ENCODE measurements at places on chromosomes 6 and 20.

DNA sequence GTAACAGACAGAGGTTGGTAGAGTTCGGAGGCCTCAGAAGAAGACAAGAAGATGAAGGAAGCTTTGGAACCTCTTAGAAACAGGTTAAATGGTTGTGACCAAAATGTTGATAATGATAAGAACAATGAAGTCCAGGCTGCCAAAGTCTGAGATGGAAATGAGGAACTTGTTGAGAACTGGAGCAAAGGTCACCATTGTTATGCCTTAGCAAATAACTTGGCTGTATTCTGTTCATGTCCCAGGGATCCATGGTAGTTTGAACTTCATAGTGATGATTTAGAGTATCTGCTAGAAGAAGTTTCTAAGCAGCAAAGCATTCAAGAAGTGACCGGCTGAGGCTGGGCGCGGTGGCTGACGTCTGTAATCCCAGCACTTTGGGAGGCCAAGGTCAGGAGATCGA, 11.1 kb upstream of the LSM14B start:
- peak; percentile 20 for DNase-seq

GRCh38 chr6:40894962-40895799, 143.8 kb downstream of the UNC5CL start:
- no peak for DNase-seq

GRCh38 chr20:36421641-36422040, 115.5 kb downstream of the DLGAP4 start:
- no peak for DNase-seq

DNA sequence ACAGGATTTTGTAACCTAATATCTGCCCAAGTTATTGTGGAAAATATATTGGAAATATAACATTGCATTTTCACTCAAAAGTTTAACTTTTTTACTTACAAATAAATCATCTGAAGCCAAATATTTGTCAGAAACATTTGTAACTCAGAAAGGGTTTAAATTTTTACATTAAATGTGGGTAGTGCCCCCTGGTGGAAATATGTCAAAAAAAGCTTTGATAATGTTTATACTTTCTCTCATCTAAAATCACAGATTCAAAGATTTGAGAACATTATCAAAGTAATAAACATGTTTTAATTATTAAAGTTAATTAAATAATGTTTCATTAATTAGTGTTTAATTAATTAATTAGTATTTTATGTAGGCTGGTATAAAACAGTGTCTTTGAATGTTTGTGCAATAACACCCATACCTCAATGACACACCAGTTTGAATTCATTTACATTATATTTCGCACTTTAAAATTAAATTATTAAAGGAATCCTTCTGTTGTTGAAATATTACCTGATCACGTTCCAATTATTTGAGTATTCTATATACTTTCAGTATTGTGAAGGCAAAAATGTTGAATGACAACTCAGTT, 320.1 kb upstream of the FKBP1C start:
- DNase-seq = peak; percentile 16

DNA sequence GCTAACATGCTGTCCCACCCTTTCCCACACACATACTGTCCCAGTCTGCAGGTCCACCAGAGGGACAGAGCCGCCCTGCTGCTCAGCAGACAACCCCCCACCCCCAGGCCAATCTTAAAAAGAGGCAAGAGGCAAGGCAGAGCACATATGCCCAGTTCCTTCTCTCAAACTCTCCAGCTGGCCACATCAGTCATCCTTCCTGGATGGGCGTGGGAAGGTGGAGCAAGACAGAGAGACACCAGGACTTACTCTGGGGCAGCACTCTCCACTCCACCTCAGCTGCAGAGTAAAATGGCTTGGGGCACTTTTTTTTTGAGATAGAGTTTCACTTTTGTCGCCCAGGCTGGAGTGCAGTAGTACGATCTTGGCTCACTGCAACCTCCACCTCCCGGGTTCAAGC, 10.8 kb downstream of the MOCS3 start:
- no peak for DNase-seq

- no peak for DNase-seq
Measured at GRCh38 chr20:14142964-14143627, 147.8 kb downstream of the MACROD2 start.

- DNase-seq = no peak
Measured at GRCh38 chr6:106750142-106750918, 121.0 kb downstream of the QRSL1 start.

DNA sequence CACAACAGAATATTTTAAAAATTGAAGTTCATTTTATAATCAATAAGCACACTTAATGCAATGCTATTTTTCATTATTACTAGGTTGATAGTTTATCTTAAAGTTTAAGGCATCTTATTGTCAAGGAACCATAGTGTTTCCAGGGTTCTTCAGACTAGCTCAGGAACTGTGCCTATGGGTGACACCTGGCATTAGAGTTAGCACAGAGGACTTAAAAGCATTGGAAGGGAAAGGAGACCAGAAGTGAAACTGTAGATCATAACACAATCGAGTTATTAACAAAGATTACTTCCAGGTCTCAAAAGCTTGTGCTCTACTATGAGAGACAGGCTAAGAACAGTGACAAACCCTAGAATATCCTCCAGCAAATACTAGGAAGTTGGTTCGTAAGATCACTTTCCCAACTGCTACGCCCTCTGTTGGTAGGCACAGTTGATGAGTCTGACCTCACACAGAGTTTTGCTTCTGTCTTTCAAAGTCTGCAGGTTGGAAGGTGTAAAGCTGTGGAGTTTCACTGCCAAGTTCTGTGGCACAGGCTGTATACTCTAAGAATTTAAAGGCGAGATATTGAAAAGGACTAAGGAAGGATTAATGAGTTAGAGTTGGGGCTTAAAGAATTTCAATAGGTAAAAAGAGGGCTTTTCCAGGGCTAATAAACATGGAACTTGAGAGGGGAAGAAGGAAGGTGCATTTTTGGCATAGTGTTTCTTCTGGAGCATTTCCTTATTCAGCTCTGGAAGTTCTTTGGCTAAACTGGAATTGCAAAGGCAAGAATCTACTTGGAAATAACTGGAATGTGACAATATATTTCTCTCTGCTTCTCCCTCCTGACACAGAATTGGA, 531.3 kb upstream of the JAG1 start:
- peak; percentile 52 for DNase-seq

GRCh38 chr6:29489286-29489685, 1.5 kb upstream of the MAS1L start:
- DNase-seq = no peak

DNA sequence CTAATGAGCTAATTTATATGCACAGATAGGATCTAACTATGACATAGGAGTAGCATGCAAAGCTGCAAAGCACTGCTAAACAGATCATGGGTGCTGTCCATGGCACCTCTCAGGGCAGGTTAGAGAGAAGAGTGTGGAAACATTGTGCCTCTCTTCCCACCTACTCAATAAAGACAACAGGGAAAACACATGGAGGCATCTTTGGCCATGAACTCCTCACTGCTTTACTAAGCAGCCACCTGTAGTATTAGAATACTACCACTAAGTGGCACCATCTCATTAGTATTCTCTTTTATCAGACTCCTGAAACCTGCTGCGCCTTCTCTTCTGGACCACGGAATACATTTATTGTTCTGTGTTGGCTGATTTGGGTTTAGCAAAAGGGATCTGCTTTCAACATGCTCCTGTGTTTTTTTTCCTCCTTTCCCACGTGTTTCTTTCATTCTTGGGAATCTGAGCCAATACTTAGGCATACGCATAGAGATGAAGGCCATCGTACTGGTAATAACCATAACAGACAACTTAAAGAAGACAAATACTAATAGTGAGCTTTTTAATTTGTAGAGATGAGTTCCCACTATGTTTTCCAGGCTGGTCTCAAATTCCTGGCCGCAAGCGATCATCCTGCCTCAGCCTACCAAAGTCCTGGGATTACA, 9.4 kb upstream of the HDDC2 start:
- peak; percentile 42 for DNase-seq

- DNase-seq = no peak
Measured at GRCh38 chr20:22576733-22577514, 7.4 kb downstream of the FOXA2 start.

DNA sequence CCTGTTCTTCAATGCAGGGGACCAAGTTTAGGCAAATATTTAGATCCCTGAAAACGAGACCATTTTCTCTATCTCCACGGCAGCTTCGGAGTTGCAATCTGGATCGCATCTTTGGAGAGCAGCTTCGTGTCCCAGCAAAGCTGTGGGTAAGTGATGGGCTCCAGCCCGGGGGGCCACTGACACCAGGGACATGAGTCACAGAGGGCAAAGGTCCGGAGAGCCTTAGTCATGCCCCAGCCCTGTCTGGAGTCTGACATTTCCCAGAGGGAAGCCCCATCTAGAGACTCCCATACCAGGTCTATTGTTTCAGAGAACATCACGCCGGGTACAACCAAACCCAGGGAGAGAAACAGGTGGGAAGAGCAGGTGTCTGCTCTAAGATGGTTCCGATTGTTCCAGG, 95.9 kb downstream of the NFATC2 start:
- no peak for DNase-seq

GRCh38 chr6:130853555-130854183, 26.5 kb downstream of the SMLR1 start:
- DNase-seq = no peak

DNA sequence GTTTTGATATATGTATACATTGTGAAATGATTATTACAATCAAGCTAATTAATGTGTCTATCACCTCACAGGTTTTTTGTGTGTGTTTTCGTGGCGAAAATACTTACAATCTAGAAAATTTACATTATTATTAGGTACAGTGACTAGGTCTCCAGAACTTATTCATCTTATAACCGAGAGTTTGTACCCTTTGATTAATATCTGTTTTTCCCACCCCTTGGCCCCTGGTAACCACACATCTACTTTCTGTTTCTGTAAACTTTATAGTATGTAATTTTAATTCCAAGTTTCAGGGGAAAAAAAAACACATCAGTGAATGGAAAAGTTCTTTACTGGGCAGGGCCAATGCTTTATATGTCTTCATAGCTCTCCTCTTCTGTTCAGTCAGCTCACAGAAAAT, 131.4 kb downstream of the LMBRD1 start:
- no peak for DNase-seq

DNA sequence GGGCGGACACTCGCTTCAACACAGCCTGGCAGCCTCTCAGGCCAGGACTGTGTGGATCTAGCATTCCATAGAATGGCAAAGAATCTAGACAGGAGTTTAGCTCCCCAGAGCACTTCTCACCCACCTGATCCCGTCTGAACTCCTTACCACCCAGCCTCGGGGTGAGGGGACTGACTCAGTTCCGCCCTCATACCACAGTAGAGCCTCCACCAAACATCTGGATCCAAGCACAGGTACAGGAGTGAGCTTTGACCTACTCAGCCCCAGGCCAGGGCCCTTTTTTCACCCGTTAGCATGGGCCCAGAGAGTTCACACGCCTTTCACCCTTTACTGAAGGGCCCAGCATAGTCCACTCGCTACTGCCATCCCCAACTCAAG, 715 bp downstream of the PSMF1 start:
- DNase-seq = peak; percentile 11

DNA sequence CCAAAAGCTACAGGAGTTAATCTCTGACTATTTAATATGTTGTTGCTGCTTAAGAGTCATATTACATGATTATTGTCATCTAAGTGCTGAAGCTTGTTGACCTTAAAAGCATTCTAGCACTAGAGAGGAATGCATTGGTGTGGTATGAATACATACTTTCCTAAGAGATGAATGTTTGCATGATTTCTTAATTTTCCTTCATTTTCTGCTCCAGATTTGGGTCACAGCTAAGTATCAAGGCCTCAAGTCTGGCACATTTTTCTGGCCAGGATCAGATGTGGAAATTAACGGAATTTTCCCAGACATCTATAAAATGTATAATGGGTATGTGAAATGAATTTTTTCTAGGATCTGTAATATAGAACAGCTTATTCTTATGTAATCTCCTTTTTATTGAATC, 53.6 kb downstream of the ENPP1 start:
- DNase-seq = no peak

- DNase-seq = no peak
Measured at GRCh38 chr20:2022163-2022562, 28.3 kb upstream of the PDYN start.

DNA sequence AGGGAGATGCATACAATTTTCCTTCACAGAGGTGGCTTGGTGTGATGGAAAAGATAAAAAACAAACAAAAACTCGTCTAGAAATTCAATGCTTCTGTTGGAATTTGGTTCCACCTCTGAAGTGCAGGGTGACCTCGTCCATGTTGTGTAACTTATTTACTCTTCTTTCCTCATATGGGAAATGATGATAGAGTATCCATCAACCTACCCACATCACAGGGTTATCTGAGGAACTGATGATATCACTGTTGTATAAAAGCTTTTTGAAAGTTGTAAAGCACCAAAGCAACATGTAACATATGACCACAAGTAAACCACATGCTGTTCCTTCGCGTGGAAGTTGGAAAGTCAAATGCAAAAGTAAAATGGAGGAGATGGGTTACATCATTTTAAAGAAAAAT, 212.0 kb upstream of the SGK1 start:
- no peak for DNase-seq

GRCh38 chr20:38751360-38751976, 3.2 kb downstream of the ACTR5 start:
- peak; percentile 38 for DNase-seq

GRCh38 chr6:137783710-137784109, 83.3 kb upstream of the TNFAIP3 start:
- DNase-seq = no peak

- DNase-seq = no peak
Measured at GRCh38 chr6:150312395-150312794, 56.4 kb upstream of the IYD start.

- no peak for DNase-seq
Measured at GRCh38 chr6:41573276-41573675, 27.1 kb downstream of the FOXP4 start.

DNA sequence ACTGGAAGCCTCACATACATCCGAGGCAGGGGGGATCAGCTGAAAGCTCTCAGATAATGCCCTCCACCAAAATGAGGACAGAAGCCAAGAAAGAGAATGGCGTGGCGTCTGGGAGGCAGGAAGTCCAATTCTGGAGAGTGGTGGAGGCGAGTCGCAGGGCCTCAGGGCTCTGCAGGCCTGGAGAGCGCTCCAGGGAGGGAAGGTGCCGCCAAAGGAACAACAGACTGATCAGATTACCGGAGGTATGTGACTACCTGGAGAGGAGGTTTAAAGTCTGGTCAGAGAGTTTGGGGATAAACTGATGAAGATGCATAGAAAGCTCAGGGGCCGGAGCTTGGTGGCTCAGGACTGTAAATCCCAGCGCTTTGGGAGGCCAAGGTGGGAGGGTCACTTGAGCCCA, 11.2 kb upstream of the IP6K3 start:
- no peak for DNase-seq

GRCh38 chr6:117304446-117304845, 39.1 kb downstream of the VGLL2 start:
- no peak for DNase-seq

- no peak for DNase-seq
Measured at GRCh38 chr6:4531406-4531805, 244.8 kb upstream of the CDYL start.

All from RPMI8226 (cell line).